Stimulated activated CD8-positive, alpha-beta memory T cell treated with anti-CD3 and anti-CD28 coated beads, Interleukin-12 subunit alpha, Interleukin-12 subunit beta, amount 100 ng/mL, for 1 hour (primary cell): ENCODE measurements at places on chromosomes 6 and 20.
A peak's percentile ranks its signal among the peaks of the same experiment; 100 is the strongest.

- DNase-seq = no peak
Measured at GRCh38 chr6:154567695-154568220, 57.3 kb upstream of the CNKSR3 start.

- no peak for DNase-seq
Measured at GRCh38 chr6:43838276-43839036, 68.4 kb downstream of the VEGFA start.

DNA sequence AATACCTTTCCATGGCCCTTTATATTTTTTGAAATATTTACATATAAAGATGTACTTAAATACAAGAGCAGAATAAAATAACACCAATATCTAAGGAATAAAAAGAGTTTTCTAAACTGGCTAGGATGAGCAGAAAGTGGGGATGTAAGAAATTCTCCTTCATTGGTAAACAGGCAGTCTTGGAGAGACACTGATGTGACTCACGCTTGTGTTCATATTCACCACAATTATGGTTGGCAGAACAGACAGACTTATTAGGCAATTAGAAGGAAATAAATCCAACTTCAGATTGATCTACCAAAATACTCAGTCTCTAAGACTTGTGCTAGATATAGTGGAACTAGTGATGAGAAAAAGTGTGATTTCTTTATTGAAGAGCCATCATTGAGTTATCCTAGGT lies 463.7 kb downstream of the CDC5L start:
- DNase-seq = no peak

DNA sequence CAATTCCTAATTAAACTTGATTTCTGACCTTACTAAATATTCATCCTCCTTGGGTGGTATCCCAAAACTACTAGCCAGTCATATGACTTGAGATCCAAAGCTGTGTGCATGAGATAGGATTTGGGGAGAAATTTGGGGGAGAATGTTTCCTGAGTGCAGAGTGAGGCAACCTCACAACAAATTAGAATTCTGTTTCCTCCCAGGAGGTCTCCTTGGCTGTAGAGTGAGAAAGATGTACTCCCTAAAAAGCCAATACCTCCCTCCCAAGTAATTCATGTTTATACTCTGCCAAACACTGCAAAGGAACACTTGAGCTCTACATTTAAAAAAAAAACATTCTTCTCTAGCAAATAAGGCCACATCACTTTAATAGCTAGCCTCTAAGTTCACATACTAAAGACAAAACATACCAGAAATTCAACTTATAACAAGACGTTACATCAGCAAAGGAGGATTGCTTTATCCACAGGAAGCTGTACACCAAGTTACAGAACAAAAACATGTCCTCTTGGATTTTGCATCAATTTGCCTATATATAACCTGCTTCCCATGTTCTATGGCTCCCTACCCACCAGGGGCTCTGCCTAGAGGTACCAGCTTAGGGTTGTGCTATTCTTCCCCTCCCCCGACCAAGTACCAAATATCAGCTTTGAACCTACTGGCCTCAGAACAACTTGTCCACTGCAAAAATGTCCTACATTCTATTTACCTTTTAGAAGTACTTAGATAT lies 15.4 kb upstream of the TMEM30A start:
- no peak for DNase-seq

DNA sequence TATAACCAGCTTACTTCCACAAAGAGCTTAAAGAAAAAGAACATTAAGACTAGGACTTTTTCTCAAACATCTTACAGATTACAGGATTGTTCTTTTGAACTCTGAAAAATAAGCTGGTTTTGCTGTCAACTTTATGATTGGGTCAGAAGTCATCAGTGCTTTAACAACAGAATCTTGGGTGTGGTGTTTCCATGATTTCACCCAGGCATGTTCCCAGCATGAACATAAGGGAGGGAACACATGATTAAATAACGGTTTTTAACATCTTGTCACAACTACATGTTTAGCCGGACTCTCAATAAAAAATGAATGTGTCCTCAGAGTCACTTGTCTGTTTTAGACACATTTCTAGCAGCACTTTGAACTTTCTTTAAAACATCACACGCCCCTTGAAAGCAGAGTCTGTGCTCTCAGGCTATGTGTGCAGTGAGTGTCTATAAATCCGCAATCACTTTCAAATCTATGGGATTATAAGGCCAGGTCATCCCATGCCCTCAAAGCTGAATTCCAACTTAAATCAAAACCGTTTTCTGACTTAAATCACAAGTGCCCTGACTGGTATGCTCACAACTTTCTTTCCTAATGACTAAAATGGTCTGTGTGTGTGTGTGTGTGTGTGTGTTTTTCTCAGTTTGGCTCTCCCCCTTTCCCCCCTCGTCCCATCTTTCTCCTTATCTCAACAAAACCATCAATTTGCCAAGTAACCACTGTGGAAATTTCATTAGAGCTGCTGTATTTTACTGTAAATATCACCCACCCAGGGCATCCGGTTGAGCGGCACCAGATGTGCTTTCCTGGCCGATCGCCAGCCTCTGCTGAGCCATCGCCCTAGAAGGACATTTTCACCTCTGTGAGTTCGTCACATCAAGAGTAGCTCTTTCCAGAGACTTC lies 216.8 kb upstream of the DTNBP1 start:
- DNase-seq = peak; percentile 17

GRCh38 chr6:71531841-71532240 lies 243.2 kb downstream of the OGFRL1 start:
- no peak for DNase-seq

- no peak for DNase-seq
Measured at GRCh38 chr6:158575550-158575949, 15.7 kb downstream of the TMEM181 start.

- no peak for DNase-seq
Measured at GRCh38 chr6:112717401-112717800, 370.3 kb downstream of the RFPL4B start.

GRCh38 chr6:26576929-26577719 lies 19.6 kb upstream of the ABT1 start:
- no peak for DNase-seq
